Stimulated activated CD4-positive, alpha-beta T cell treated with anti-CD3 and anti-CD28 coated beads, TNF-alpha, amount 100 ng/mL, for 4 hours (primary cell): ENCODE measurements at places on chromosomes 5 and 9.
A peak's percentile ranks its signal among the peaks of the same experiment; 100 is the strongest.

DNA sequence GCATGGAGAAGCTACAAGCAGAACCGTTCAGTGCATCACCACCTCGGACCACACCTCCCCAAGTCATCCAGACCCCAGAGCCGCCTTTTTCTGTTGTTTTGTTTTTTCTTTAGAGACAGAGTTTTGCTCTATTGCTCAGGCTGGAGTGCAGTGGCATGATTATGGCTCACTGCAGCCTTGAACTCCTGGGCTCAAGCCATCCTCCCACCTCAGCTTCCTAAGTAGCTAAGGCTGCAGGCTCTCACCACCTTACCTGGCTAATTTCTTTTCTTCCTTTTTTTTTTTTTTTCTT, 13.5 kb upstream of the SFXN1 start:
- DNase-seq = no peak

DNA sequence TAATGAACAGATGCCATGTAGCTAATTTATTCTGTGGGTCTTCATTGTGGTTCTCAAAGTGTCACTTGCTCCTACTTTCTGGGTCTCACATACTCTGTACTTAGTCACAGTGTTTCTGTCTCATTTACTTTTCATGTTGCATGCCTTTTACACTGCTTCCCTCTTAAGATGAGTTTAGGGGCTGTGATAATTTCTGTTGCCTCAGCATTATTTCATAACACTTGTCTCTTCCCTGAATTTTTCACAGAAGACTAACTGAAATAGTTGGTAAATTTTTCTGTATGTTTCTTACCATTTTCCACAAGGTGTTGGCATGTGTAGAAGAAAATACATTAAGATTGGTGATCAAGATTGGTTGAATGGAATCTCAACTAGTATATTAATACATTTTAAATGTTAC, 59.6 kb downstream of the DENND4C start:
- DNase-seq = no peak

DNA sequence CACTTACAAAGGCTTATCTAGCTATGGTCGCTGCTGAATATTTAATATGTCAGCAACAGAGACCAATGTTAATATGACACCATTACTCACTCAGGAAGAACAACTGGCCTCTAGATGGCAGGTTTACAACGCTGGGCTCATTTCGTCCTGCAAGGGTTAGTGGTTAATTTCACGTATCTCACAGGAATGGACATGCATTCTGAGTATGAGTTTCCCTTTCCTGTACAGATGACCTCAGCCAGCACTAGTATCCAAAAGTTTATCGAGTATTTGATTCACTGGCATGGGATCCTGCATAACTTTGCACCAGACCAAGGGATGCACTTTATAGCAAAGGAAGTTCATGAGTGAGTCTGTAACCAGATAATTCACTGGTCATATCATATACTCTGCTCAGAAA, 8.7 kb upstream of the TRPC7 start:
- no peak for DNase-seq

GRCh38 chr5:160049099-160049498, 40.2 kb downstream of the TTC1 start:
- no peak for DNase-seq

GRCh38 chr5:40274568-40274967, 405.1 kb upstream of the PTGER4 start:
- no peak for DNase-seq

GRCh38 chr5:96453394-96453793, 20.3 kb upstream of the PCSK1 start:
- DNase-seq = no peak

DNA sequence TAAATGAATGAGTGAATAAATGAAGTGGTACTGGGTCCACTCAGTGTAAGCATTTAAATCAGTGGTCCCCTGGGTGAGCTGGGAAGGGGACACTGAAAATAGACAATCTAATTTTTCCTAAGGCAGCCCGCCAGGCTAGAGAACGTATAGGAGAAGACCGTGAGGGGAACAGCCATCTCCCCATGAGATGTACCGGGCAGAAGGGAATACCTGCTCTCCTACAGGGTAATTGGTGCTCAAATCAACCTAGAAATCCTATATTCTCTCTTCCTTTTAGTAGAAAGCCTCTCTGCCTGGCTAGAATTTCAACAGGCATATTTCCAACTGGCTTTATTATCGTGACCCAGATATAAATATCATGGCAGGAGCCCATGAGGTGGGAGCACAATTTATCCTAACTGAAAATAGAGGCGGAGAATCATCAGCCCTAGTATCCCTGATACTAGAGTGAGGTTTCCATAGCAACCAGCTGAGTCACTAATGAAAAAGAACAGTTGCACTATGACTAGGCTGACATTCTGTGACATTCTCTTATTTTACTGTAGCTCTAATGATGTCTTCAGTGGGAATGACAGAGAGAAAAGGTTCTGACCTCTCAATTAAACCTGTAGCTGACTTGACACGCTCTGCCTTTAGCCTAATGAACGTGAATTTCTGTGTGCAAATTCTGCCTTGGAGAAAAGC, 96.5 kb upstream of the CAST start:
- no peak for DNase-seq

GRCh38 chr9:125747053-125747764, at the start of gene PBX3:
Gene PBX3 (plus strand): TSS chr9:125747373.
- DNase-seq = peak; percentile 36

DNA sequence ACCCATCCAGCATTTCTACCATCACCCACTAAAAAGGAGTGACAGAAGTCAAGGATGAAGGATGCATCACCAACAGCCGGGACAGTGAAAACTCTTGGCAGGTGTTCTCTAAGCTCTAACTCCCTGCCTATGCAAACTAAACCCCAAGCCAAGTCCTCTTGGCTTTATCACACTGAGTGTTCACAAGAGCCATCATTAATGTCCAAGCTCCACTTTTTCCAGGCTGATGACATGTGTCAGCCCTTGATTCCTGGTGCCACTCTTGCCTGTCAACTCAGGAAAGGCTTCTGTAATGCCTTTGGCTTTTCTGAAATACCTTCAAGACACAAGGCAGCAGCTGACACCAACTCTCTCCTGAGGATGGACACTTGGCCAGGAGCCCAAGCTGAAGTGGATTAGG, 86.9 kb downstream of the NR6A1 start:
- DNase-seq = no peak

DNA sequence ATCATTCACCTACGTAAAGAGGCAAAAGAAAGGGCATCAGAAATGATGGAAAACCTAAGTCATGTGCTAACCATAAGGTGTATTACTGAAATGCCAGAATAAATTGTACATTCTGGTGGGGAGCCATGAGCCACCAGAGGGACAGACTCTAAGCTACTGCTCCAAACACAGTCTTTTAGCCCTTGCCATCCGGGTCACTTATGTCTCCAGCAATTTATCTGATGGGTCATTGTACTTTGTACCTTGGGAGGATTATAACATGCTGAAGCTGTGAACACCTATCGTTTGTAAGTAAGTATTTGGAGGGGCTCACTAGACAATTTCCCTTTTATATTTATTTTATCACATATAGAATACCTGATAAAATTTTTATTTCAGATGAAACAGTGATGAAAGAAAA, 495.1 kb downstream of the KIF4B start:
- DNase-seq = no peak

DNA sequence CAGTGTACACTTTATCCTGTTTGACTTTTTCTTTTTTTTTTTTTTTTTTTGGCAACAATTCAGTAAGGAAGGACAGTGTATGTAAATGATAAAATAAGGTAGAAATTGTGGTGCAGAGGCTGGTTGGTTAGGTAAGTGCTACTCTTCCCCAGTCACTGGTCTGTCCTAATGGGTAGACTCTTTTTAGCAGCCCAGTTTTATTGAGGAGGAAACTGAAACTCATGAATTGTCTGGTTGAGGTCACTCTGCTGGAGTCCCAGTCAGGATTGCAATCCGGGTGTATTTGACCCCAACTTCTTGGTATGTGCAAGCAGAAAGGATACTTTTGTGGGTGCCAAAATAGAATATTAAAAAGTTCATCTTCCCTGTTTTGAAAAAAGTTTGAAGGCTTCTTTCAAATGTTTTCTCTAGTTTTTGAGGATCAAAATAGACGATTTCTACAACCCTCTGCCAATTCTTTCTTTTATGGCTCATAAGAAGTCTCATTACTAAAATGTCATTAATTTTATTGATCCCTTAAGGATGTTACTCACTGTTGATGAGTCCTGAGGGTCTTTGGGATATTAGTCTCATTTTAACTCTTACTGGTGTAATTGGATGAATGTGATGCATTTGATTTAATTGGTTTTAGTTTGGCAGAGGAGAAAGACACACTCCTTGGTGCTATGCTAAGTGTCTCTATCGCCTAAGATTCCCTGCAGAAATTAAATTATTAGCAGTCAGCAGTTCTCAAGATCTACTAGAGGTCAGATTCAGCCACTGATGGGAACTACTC, 171.9 kb downstream of the KDM4C start:
- no peak for DNase-seq

DNA sequence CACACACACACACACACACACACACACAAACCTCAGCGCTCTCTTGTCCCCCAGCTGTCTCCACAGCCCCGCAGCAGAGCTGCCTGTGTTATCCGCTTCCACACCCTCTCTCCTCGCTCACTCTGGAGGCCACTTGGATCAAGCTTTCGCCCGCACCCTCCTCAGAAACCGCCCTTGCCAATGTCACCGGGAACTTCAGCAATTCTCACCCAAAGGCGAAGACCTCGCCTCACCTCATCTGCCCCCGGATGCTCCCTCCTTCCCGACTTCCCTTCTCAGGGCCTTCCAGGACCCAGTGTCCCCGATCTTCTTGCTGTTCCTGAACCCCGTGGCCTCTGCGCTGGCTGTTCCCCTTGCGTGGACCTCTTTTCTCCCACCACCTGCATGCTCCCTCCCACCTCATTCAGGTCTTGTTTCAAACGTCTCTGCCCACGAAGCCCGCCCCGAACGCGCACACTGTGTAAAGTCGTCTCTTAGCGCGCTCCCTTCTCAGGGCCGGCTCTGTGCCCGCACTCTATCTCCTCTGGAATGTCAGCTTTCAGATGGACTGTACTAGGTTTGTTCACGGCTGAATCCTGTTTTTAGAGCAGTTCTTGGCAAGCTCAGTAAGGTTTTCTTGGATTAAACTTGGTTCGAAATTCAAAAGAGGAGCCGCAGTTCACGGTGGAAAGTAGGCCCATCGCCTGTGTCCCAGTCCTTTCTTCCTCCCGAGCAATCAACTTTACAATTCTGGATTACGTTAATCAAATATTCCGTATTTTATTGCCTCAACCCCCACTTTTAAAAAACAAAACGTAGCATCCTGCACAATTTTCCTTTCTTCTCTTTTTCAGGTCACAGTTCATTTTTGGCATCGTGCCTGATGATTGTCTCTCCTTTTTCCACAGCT, 1.0 kb upstream of the TRIM7 start:
- no peak for DNase-seq

- no peak for DNase-seq
These were observed 89.7 kb upstream of the SAP30L start for GRCh38 chr5:154356020-154356655.

- no peak for DNase-seq
These were observed 753 bp upstream of the STC2 start for GRCh38 chr5:173328844-173329490.

GRCh38 chr5:50794812-50795211, 128.4 kb downstream of the PARP8 start:
- DNase-seq = no peak

- no peak for DNase-seq
These were observed 9.6 kb downstream of the NDST1 start for GRCh38 chr5:150517272-150518152.

DNA sequence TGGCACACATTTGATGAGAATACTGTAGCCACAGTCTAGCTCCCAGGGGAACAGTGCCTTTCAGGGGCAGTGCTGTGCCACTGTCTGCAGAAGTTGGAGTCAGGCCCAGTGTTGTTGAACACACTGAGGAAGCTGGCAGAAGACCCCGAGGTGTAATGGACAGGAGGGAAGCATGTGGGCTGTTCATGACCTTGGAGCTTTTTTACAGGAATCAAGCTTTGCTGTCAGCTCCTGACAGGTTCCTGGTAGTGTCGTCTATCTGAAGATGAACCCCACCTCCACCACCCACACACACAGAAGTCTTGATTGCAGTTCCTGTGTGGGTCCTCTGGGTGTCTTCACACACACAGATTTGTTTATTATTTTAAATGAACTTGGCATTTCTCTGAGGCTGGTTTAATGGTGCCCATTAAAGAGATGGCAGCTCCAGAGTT, 40.3 kb upstream of the TNFAIP8 start:
- peak; percentile 46 for DNase-seq

DNA sequence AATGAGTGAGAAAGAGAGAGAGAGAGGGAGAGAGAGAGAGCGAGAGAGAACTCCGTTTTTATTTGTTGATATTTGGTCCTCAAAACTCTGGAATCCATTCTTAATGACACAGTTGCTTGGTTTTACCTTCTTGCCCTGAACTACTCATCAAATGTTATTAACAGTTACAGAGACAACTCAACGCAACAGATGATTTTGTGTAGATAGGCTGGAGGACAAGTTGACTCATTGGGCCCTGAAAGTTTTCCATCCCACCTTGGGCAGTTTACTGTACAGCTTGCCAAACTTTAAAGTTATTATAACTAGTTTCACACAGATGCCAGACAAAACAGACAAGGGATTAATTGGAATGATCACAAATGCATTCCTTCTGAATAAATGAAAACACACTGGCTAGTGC, 339.9 kb downstream of the ARL15 start:
- DNase-seq = no peak

DNA sequence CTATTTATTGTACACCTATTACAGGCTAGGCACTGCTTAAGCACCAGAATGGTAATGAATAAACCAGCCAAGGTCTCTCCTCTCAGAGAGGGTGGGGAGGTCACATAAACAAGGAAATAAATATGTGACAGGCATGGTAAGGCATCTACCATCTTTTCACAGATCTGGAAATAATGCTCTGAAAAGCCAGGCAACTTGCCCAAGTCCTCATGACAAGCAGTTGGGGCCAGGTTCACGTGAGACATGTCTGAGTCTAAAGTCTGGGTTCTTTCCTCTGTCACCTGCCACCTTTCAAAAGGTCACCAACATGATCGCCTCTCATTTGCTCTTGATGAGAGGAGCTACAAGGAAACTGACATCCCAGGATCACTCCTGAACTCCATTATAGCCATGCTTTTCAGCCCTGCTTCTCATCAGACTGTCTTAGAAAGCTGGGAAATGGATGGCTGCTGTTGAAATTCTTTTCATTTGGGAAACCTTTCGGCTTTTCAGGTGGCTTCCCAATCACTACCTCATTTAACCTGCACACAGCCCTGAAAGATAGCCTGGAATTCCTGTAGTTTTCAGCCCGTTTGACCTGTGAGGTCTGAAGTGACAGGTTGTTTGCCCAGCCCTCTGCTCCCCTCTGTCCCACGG, 123.1 kb downstream of the CRB2 start:
- no peak for DNase-seq
